ENCODE measurements at places on chromosomes 1 and 21.

DNA sequence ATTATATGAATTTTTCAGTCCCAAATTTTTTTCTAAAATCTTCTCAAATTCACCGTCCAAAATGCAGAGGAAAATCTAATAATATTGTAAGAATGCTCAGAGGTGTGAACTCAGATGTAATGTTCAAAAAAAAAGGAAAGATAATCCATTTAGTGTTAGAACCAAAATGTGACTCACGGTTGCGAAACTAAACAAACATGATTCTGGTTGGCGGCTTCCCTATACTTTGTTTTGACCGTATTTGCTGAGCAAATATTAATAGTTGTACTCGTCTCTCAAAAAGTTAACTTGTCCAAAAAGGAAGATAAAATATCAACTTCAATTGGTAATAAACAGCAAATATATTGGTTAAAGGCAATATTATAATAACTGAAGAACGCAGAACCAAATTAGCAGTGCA, 34.4 kb downstream of the ZSWIM5 start:
- DNase-seq, result peak; percentile 5

DNA sequence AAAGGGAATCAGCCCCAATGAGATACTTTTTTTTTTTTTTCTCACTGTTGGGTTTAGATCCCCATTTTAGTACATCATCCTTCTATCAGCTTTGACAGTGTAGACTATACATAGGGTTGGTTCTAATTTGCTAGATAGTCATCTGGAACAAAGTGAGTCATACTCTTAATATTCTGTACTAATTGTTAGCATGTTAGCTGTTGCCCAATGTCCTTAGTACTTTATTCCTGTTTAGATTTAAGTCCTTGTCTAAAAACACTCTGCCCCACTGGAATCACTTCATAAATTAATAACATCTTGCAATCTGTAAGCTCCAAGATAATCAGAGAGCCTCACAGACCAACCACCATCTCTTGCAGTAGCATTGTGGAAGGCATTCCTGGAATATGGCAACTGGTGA, 209.8 kb upstream of the KIAA0040 start:
- DNase-seq, result no peak

DNA sequence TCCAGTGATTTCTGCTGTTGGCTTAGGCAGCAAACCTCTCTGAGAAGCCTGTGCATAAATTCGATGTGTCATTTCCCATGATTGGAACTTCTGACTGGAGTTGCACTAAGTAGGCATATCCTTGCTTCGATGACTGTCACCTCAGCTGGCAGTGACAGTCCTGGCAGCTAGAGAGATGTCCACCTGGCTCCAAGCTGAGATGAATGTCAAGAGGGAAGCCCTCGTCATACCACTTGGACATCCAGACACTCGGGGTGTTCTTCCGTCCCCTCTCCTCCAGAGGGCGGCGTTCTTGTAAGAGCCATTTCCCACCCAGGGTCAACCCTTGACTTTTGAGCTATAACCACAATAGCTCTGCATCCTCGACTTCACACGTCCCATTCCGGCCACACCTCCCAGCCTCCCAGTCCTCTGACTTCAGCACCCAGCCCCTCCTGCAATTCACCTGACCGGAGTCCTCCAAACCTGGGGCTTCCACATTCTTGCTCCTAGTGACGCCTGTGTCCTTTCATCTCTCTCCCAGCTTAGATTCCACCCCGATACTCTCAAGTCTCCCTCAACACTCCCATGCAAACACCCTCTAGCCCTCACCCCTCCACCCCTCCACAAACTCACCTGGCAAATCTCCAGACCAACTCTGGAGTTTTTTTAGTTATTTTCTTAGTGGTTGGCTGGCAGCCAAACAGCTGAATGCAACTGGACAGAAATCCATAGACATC, 17.3 kb downstream of the CA6 start:
- peak; percentile 56 for DNase-seq

DNA sequence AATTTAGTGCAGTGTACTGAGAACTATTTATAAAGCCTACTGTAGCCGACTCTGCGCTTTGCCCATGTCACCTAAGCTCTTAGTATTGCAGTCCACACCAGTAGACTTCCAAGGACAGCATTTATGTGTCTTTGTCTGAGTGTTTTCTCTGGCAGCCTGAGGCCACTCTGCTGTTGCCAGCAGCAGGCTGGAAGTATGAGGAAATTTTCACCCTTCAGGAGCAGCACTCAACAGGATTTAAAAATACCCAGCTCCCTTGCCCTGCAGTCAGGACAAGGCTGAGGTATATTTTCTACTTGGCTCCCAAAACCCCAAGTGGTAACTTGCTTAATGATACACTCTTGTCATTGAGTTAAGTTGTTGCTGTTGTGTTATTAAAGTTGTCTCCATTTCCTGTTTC, 230.1 kb downstream of the SRGAP2C start:
- peak; percentile 23 for DNase-seq

- DNase-seq, result no peak
These were observed 91.2 kb upstream of the PGBD5 start for GRCh38 chr1:230517326-230517725.

- no peak for DNase-seq
These were observed 24.2 kb downstream of the CYP4A22 start for GRCh38 chr1:47161298-47162040.

- DNase-seq, result no peak
These were observed 58.1 kb downstream of the NME7 start for GRCh38 chr1:169309178-169310166.

DNA sequence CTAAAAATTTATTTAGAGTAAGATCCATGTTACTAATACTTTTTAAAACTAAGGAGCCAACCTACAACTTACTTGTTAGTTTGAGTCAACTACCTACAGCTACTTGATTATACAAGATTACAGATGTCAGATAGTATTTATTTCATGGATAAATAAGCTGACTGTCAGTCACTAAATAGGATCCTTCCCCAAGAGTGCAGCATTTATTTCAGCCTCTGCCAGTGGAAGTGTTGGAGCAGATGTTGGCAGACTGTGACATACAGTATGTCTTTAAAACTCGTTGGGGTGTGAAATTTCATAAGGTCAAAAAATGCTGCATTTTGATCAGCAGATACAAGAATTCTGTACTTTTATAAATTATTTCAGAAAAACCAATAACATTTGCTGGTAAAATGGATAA, 156.2 kb downstream of the AKT3 start:
- no peak for DNase-seq

DNA sequence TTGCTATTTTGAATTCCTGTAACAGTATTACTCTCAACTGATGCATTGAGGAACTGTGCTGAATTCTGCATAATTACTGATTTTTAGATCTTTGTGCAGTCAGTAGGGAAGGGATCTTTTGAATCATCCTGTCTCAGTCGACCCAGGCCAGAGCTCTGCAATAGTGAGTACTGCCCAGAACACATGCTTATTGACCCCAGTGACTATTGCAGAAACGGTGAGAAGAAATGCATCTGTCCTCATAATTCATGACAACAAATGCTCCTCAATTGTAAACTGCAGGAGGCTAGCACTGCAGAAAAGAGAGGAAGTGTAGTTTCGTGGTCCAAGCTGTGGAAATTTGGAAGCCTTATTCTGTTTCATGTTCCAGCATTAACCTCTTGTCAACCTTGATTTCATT, 19.6 kb downstream of the EDARADD start:
- DNase-seq, result no peak

DNA sequence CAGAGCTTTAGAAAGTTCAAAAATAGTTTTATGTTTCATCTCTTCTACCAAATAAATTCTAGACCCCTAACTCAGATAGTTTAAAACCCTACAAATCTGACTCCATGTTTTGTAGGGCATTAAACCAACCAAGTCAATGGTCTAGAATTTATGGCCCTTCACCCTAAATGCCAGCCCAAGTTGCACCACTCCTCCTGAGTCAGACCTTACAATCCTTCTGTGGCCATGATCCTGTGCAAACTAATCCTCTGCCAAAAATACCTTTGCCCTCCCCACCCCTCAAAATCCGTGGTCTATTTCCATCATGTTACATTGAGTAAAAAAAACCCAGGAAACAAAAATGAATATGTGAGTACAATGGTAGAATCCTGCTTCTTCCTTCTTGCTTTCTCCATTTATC, 179.3 kb downstream of the NR5A2 start:
- peak; percentile 33 for DNase-seq

- peak; percentile 4 for DNase-seq
These were observed 353.6 kb upstream of the C1orf87 start for GRCh38 chr1:60427194-60427593.

DNA sequence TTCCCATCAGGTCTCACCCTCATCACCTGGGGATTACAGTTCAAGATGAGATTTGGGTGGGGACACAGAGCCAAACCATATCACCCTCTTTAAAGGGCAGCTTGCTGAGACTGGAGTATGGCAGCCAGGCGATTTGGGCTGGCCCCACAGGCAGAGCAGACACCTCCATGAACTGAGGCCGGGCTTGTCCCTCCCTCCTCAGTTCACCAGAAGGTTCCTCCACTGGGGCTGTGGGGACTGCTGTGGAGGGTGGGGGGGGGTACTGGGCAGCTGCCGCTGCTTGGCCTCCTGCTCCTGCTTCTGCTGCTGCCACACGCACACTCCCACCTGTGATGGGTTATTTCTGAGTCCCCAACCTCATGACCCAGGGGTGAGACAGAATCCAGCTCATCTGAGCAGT, 53.9 kb upstream of the PDE9A start:
- DNase-seq, result no peak

DNA sequence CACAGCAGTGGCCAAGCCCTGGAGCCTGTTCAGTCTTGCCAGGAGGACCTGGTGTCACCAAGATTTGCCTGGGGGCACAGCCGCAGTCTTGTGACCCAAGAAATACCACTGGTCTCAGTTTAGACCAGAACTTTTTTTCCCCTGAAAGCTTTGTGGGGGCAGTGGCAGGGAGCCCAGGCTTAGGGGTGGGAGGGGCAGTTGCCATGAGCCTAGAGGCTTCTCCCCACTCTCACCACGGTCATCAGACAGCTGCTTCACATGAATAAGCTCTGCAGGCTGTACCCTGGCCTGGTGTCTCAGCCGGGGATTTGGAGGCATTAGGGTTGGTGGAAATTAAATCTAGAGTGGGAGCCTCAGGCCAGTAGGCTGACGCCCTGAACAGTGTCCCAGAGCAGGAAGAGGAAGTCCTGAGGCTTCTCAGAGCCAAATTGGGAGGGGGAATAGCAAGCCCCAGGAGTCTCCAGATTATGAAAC, 73.7 kb downstream of the SLC16A1 start:
- no peak for DNase-seq

GRCh38 chr1:61561666-61562065, 163.3 kb downstream of the TM2D1 start:
- DNase-seq, result no peak

- DNase-seq, result no peak
These were observed 3.6 kb downstream of the ETS2 start for GRCh38 chr21:38809198-38809878.

DNA sequence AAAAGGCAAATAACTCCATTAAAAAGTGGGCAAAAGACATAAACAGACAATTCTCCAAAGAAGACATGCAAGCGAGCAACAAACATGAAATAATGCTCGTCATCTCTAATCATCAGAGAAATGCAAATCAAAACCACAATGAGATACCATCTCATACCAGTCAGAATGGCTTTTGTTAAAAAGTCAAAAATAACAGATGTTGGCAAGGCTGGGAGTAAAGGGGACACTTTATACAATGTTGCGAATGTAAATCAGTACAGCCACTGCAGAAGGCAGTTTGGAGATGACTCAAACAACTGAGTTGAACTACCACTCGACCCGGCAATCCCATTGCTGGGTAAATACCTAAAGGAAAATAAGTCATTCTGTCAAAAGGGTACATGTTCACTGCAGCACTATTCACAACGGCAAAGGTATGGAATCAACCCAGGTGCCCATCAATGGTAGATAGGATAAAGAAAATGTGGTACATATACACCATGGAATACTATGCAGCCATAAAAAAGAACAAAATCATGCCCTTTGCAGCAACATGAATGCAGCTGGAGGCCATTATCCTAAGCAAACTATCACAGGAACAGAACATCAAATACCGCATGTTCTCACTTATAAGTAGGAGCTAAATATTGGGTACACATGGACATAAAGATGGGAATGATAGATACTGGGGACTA, 25.9 kb downstream of the TSPAN2 start:
- peak; percentile 57 for DNase-seq

- no peak for DNase-seq
These were observed 43.7 kb upstream of the PIGC start for GRCh38 chr1:172487550-172487949.

DNA sequence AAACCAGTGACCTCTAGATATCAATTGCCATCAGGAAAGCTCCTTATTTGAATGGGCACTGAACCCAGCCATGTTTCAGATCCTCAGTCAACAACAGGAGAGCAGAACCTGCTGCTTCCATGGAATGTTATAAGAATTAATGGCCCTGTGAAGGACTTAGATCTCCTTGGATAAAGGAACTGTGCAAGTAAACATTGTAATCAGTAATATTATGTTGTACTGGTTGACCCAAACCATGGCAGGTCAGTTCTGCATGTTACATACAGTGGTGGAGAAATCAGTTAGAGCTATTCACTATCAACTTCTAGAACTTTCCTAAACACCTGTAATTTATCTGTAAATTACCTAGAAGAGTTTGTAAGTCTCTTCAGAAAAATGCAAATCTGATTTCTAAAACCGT, 11.2 kb upstream of the CLDN8 start:
- no peak for DNase-seq

DNA sequence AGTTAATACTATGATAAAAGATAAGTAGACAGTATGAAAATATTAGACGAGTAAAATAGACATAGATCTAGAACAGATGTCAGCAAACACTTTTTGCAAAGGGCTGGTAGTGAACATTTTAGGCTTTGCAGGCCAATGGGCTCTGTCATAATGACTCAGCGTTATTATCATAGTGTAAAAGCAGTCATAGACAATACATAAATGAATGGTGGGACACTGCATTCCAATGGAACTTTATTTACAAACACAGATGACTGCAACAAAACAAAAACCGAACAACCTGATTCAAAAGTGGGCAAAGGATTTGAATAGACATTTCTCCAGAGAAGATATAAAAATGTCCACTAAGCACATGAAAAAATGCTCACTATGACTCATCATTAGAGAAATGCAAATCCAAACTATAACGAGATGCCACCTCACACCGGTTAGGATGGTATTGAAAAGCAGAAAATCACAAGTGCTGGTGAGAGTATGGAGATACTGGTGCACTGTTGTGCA, 7.3 kb downstream of the GSTM5 start:
- peak; percentile 62 for DNase-seq

- peak; percentile 19 for DNase-seq
These were observed 11.6 kb upstream of the CD247 start for GRCh38 chr1:167529829-167530474.

DNA sequence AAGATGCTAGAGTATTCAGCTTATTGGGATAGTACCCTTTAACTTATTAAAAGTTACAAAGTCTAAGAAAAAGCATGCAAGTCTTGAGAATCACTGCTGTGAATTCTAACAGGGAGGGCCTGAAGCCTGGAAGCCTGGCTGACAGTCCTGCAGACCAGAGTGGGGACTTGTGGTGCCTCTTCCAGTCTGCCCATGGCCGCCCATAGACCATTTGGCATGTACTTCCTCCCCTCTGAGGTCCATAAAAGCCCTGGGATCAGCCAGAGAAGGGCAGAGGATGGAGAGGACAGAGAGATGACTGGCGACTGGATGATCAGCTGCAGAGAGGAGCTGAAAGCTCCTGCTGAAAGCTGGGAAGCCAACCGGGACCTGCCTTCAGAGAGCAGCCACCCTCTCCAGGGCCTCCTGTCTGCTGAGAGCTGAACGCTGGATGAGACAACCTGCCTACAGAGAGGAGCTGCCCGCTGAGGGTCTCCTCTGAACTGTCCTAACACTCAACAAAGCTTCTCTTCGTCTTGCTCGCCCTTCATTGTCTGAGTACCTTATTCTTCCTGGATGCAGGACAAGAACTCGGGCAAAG, 12.5 kb upstream of the SLC1A7 start:
- no peak for DNase-seq

- peak; percentile 85 for DNase-seq
These were observed 55.2 kb downstream of the SLC9A1 start for GRCh38 chr1:27099587-27100334.
